Neuronal stem cell (in vitro differentiated cells): ENCODE measurements at places on chromosomes 16 and 17.

DNA sequence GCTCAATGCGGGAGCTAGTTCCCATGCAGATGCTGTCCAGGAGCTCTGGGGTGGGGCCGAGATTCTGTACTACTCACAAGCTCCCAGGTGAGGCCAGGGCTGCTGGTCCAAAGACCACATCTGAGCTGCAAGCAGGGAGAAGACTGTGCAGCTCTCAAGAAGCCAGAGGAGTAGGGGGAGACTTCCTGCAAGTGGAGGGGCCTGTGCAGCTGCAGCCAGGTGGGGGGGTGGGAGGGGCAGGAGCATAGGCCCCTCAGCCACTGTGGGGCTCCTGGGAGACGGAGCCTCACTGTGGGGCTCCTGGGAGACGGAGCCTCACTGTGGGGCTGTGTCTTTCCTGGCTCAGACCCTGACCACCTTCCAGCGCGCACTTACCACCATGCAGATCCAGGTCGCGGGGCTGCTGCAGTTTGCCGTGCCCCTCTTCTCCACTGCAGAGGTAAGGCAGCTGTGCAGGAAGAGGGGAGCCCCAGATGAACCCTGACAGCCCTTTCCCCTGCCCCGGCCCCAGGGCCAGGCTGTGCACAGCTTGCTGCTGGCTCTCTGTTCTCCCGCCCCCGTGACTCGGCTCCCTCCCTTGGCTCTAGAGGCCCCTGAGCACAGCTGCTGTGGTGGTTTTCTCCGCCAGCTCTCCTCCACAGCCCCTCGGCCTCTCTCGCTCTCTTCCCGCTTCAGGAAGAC, 24.3 kb upstream of the DNAI2 start:
- no peak for DNase-seq

GRCh38 chr17:79630126-79630525, 19.3 kb upstream of the RBFOX3 start:
- DNase-seq: no peak

GRCh38 chr16:76988526-76988925, 202.5 kb upstream of the MON1B start:
- DNase-seq: no peak

GRCh38 chr17:43352579-43353331, 46.0 kb upstream of the ARL4D start:
- no peak for DNase-seq

DNA sequence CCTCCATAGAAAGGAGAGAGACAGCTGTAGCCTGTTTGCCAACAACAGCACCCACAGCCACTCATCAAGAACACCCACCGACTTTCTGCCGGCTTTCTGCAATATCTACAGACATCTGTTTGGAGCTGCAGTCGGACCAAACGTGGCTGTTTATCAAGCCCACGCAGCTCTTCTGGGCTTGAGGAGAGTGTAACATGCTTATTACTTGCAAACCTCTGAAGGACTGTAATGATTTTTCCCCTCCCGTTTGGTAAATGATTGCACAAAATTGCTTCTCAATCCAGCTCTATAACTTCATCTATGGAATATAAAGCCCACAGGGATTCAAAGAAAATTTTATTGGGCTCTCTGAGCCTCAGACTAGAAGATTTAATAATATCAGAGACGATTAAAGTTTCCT, 100.5 kb downstream of the VAT1L start:
- no peak for DNase-seq

- DNase-seq: no peak
Measured at GRCh38 chr17:22251498-22251897, 559.2 kb downstream of the KCNJ18 start.

GRCh38 chr16:20871941-20872815, 28.0 kb downstream of the DCUN1D3 start:
- no peak for DNase-seq
